ENCODE measurements at places on chromosomes 13 and 19.

DNA sequence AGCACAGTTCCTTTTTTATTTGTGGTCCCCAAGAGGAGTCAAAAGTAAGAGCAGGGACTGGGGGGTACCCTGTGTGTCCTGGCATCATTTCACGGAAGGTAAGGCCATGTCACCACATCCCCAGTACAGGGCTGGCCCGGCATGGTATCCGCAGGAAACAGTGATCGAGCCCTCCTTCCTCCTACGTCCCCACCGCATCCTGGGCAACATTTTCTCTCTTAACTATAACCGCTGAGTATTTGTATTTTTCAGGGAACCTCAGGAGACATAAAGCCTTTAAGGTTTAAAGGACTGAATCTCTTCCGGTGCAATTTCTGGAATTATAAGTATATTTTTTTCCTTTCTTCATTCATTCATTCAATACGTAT lies 13.6 kb upstream of the LATS2 start:
- DNase-seq = no peak

DNA sequence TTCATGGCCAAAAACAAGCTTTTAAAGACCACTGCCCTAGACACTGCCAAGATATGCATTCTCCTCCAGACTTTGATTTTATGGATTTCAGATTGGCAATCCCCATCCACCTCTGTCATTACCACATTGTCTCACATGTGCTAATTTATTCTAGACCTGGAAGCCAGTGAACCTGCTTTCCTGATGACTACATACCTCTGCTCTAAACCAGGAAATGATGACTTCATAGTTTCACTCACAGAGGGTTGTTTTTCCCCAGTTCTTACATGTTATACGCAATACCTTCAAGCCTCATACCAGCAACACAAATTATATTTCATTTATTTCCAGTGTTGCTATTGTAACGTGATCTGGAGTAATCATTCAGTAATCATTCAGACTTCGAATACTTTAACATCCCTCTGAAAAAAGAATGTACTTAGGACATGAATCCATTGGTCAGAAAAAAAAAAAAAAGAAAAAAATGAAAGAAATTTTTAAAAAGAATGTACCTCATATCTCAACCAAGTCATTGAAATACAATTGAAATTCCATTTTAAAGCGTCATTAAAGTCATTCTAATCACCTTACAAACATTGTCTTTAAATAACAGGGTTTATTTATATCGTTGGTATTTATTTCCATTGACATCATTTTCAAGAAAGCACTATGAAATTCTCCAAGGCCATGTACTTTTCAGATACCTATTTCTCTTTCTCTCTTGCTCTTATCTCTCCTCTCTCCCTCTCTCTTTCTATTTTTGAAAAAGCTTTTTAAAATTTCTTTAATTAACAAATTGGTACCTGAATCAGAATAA lies 33.4 kb upstream of the KLF5 start:
- DNase-seq = no peak

GRCh38 chr19:40277356-40278059 lies 7.6 kb downstream of the AKT2 start:
- DNase-seq = no peak

GRCh38 chr19:49605605-49606004 lies 14.6 kb downstream of the PRR12 start:
- DNase-seq = no peak

DNA sequence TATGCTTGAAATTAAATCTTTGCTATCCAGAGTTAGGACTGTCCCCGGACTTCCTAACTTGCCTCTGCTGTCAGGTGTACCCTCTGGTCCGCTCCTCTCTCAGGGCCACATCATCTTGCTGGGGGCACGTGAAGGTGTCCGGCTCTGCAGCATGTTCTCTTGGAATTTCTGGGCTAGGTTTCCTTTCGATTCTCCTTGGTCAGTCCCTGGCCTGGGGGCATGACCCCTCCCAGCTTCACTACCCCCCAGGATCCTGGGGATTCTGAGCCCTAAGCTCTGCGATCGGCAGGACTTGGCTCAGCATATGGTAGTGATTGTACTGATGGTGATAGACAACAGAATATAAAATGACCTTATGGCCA lies 5.1 kb upstream of the GPI start:
- DNase-seq = no peak

GRCh38 chr13:110125157-110125556 lies 181.8 kb downstream of the COL4A1 start:
- no peak for DNase-seq

DNA sequence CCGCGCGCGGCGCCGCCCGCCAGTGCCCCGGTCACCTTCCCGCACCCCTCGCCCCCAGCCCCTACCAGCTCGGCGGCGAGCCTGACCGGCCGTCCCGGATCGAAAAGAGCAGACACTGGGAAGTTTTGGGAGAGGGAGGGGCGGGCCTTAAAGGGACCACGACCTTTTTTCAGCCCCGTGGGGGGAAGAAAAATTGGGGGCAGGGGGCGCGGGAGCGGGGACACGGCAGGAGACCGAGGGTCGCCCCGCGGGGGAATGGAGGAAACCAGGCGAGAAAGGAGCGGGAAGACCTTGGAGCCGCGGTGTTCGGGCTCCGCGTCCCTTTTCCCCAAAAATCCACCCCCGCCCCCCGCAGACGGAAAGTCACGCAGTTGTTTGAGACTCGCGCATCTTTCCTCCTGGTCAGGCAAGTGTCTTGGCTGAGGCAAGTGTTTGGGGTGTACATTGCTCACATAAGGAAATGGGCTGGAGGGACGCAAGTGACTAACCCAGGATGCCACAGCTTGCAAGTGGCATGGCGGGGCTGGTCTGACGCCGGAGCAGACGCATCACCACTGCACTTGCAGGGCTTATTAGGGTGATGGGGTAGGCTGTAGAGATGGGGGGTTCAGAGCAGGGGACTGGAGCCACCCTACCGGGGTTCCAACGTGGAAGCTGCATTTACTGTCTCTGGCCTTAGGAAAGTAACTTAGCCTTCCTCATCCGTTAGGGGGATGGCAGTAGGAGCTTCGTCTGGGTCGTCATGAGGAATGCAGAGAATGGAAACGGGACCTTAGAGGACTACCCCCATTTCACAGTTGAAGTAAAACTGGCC lies 2.7 kb upstream of the HNRNPL start:
- no peak for DNase-seq

DNA sequence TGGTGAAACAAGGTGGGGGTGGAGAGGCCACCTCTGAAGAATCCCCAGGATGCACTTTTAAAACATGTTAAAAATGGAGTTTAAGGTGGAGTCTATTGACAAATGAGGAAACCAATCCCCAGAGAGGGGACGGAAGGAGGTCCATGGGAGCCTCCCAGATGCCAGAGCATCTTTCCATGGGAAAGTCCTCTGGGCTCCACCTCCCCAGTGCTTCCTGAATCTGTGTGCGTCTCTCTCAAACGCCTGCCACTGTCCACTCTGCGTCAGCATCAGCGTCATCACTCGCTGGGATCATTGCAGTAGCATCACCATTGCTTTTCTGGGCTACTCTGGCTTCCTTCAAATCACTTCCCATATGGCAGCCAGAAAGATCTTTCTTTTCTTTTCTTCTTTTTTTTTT lies 6.2 kb downstream of the GPR4 start:
- DNase-seq = no peak

- peak; percentile 48 for DNase-seq
Measured at GRCh38 chr19:34662919-34663318, 14.0 kb downstream of the SCGB2B2 start.

DNA sequence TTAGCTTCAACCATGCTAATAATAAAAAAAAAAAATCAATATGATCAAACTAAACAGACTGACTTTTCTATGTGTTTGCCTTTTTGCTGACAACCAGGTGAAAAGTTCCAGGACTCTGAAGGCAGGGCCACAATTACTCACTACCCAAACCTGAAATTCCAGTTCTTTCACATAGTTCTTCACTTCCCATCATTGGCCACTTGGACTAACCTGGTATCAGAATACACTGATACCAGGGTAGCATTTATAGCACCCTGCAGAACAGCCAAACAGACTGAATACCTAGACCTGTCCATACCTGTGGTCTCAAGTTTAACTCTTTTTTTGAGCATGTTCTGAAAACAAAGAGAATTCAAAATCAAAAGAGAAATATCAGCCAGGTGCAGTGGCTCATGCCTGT lies 25.1 kb downstream of the ELF1 start:
- DNase-seq = no peak

DNA sequence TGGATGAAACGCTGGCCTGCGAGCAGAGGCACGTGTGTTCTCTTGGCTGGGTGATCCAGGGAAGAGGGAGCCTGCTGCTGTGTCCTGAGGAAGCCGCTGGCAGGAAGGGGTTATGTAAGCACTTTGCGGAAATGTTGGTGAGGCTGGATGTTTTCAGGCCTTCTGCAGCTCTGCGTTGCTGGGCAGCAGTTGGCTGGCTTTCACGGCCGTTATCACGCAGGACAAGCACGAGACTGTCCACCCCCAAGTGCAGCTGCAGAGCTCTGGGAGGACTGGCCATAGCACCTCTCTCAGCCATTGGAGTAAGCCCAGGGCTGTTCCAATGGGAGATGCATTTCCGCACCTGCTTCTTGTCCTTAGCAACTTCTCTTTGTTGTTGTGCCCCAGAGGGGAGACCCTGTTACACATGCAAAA lies 146.9 kb upstream of the SOX21 start:
- DNase-seq = peak; percentile 61

DNA sequence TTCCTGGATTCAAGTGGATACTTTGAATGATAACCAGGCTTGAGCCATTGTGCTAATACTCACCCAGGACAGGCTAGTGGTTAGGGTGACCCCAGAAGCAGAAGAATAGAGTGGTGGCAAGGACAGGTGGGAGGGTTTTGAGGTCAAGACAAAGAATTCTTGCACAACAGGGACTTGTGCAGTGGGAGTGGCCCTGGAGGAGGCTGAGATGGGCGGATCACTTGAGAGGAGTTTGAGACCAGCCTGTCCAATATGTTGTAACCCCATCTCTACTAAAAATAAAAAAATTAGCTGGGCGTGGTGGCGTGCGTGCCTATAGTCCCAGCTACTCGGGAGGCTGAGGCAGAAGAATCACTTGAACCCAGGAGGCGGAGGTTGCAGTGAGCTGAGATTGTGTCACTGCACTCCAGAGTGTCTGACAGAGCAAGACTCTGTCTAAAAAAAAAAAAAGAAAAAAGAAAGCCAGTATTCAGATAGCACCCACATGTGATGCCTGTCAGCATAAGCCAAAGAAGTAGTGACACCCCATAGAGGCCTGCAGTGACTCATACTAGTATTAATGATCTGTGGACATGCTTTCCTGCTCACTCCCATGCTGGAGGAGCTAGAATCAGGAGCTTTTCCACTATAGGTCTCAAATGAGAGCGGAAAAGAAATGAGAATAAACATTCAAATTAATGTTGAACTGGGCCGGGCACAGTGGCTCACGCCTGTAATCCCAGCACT lies 78.7 kb downstream of the RNF17 start:
- no peak for DNase-seq

GRCh38 chr13:94520001-94520400 lies 40.5 kb upstream of the DCT start:
- DNase-seq = no peak

- DNase-seq = no peak
Measured at GRCh38 chr19:34345947-34346351, 19.0 kb upstream of the GPI start.

- no peak for DNase-seq
Measured at GRCh38 chr13:25766991-25767390, 284.8 kb downstream of the SHISA2 start.

GRCh38 chr19:3360421-3361383 lies 5.7 kb upstream of the NFIC start:
- no peak for DNase-seq

DNA sequence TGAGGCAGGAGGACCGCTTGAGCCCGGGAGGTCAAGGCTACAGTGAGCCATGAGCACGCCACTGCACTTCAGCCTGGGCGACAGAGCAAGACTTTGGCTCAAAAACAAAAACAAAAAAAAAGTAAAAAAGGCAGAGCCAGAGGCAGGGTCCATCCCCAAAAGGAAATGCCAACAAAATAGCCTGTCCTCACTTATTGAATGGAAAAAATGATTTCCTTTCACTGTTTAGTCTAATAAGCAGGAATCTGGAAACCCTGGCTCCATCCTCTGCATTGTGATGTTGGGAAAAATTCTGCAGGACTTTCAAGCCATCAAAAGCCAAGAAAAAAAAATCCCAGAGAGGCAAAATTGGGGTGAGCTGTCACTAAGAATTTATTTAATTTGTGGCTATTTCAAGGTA lies 23.2 kb downstream of the ZIC5 start:
- no peak for DNase-seq

- no peak for DNase-seq
Measured at GRCh38 chr19:38669552-38669951, 22.1 kb downstream of the ACTN4 start.

- DNase-seq = no peak
Measured at GRCh38 chr19:41541990-41542584, 33.9 kb upstream of the CEACAM21 start.

DNA sequence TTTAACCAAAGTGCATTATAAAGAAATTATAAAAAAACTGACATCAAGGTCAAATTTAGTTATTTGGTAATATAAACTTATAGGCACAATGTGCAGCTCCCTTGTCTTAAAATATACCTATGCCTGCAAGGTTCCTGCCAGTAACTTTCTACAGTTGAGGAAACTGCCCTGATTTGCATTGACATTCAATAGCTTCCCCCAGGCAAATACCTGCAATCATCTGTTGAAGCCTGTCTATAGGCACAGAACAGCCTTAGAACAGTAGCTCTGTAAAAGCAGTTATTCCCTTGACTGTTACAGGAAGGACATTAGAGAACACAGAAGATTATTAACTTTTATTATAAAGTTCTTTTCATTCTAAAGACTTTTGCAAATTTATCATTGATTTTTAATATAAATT lies 1239.5 kb downstream of the PCDH9 start:
- no peak for DNase-seq

DNA sequence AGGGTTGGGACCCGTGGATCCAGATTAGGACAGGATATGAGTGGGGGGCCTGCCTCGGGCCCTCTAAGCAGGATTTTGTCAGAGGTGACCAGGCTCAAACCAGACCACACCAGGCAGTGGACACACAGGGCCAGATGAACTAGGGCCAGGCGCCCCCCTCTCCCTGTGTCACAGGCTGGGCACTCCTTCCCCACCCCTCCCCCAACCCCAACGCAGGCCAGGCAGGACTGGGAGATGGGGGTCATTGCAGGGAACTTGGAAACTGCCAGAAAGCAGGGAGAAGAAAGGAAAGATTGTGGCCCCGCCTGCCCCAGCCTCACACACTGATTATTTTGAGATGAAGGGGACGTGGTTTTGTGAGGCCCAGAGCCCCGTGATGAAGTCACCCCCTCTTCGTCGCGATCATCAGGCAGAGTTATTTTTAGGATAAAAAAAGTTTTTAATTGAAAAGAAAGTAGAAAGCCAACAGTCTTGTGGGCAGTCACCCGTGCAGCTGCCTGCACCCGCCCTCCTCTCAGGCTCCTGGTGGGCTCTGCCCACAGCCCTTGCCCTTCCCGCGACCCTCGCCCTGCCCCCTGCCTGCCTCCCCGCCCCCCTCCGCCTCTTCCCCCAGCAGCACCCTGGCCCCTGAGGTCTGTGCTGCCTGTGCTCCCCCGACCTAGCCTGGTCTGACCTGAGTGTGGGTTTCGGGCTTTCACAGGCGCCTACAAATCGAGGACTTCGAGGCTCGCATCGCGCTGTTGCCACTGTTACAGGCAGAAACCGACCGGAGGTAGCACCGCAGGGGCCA lies 1.9 kb upstream of the YJEFN3 start:
- no peak for DNase-seq

GRCh38 chr19:55697698-55698097 lies 22.7 kb downstream of the EPN1 start:
- DNase-seq = no peak

- DNase-seq = no peak
Measured at GRCh38 chr19:45112111-45112827, 19.3 kb downstream of the PPP1R37 start.

Measured in SHP77 treated with DMSO at 0.1 percent for 48 hours (cell line).